Dermis microvascular lymphatic vessel endothelial cell (primary cell): ENCODE measurements at places on chromosomes 12 and 14. TPM values are rescaled to one million over a fixed set of nuclear protein-coding genes. Genes with fewer than 3 reads are reported as not detected.

- no peak for DNase-seq
Measured at GRCh38 chr14:61381553-61381952, 60.2 kb downstream of the PRKCH start.

- no peak for DNase-seq
Measured at GRCh38 chr12:50598321-50598862, 93.6 kb downstream of the DIP2B start.

INHBC gene
- not detected in 2 replicates for total RNA-seq

GRCh38 chr14:39426605-39427004 is 5.6 kb downstream of the FBXO33 start:
- peak; percentile 72 for DNase-seq

GRCh38 chr12:79274501-79275064 is 410.0 kb downstream of the SYT1 start:
- no peak for DNase-seq

CD69 gene
- 0.39 and 1.3 TPM in 2 replicates for total RNA-seq

- DNase-seq, result no peak
Measured at GRCh38 chr14:73438993-73439392, 19.4 kb downstream of the NUMB start.

DNA sequence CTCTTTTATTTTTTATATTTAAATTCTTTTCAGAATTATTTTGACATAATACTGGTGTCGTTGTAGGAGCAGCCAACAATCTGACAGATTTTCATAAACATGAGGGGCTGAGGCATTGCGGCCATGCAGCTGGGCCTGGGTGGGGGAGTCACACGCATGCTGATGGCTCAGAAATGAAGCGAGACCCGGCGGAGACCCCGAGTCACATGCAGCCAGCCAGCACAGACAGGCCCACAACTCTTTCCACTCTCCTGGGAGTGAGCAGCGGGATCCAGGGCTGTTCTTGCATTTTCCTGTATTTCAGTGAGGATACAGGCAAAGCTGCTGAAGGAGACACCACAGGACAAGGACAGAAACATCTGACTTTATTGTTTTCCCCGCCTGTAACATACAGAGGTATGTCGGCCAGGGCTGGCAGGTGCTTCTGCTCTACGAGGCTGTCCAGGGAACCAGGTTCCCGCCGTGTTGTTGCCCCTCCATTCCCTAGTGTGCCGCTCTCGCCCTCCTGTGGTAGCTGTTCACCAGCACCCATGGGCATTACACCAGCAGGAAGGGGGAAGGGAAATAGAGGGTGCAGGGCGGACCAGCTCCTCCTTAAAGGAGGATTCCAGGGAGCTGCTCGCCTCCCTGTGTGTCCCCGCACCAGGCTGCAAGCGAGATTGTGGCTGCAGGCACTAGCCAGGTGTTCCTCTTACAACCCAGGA is 30.5 kb downstream of the FZD10 start:
- DNase-seq, result no peak

GRCh38 chr12:14514946-14515345 is 52.7 kb downstream of the PLBD1 start:
- no peak for DNase-seq

- no peak for DNase-seq
Measured at GRCh38 chr14:28375295-28375694, 391.3 kb upstream of the FOXG1 start.

- no peak for DNase-seq
Measured at GRCh38 chr12:103960616-103961227, 5.0 kb upstream of the TDG start.

- no peak for DNase-seq
Measured at GRCh38 chr12:41919048-41919447, 225.6 kb downstream of the GXYLT1 start.

GRCh38 chr12:7121324-7121723 is 7.4 kb downstream of the RBP5 start:
- no peak for DNase-seq

- DNase-seq, result peak; percentile 9
Measured at GRCh38 chr12:11978726-11979384, 91.9 kb upstream of the BCL2L14 start.

SMCO2 gene
- 0.13 TPM in 2 replicates for total RNA-seq

- DNase-seq, result no peak
Measured at GRCh38 chr14:61659582-61659981, 35.7 kb upstream of the HIF1A start.

GRCh38 chr12:55972042-55972441 is 1.8 kb upstream of the RAB5B start:
- DNase-seq, result no peak

DNA sequence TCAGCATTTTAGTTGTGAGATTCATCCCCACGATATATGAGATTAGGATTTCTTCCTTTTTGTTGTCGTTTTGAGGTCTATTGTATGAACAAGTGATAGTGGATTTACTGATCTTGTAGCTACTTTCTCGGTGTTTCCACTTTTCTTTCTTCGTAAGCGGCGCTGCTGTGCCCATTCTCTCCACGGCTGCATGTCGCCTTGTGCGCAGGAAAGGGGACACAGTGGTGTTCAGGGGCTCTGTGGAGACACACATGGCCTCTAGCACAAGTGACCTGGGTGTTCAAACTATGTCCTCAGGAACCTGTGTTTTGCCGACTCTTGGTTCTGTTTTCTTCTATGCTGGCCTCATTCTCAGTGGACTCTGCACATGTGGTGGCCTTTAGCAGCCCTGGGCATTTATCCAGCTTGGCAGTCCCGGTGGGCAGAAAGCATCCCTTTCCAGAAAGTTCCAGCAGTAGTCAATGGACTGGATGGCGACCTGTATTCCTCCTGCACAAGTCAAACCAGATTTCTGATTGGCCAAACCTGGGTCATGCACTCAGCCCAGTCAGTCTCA is 18.7 kb downstream of the CKAP4 start:
- no peak for DNase-seq

DNA sequence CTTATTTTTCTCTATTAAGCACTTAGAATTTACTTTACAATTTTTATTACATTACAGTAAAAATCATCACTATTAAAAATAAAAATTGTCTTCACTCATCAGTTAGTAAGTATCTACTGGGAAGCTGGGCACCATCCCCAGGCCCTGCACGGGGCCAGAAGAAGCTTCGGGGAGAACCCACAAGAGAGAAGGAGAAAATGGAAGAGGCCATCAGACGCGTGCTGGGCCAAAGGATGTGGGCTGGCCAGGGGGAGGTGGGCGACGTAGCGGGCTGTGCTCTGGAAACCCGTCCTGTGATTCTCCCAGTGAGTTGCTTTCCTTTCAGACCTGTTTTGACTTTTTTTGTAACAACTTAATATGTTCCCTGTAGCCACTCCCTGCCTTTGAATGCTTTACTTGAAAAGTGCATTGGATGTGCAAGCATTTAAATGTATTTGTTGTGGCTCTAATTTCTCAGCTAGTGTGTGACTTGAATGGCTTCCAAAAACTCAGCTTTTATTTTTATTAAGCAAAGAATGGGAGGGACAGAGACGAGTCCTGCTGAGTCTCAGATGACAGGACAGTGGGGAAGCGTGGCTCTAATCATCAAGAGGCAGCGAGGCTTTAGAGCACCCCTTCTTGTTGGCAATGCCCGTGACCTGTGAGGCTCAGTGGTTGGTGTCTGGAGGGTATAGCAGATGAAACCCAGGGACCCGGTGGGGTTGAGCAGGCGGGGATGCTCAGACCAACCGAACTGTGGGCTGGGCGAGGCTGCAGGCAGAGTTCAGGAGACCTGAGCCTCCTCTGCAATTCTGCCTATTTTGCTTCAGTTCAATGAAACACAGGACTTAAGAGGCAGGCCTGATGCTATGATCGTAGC is 38.8 kb downstream of the SYNE3 start:
- no peak for DNase-seq

DNA sequence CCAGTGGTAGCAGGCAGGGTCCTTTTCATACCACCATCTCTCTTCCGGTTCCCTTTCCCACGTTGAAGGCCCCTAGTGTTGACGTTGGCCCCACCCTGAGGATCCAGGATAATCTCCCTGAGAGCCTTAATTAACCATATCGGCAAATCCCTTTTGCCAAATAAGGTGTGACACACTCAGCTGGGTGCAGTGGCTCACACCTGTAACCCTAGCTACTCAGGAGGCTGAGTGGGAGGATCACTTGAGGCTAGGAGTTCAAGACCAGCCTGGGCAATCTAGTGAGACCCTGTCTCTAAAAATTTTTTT is 2.8 kb upstream of the TMEM119 start:
- no peak for DNase-seq

- DNase-seq, result no peak
Measured at GRCh38 chr12:82883394-82884355, 197.0 kb downstream of the TMTC2 start.

GRCh38 chr14:68970038-68970612 is 9.0 kb downstream of the ACTN1 start:
- no peak for DNase-seq

DNA sequence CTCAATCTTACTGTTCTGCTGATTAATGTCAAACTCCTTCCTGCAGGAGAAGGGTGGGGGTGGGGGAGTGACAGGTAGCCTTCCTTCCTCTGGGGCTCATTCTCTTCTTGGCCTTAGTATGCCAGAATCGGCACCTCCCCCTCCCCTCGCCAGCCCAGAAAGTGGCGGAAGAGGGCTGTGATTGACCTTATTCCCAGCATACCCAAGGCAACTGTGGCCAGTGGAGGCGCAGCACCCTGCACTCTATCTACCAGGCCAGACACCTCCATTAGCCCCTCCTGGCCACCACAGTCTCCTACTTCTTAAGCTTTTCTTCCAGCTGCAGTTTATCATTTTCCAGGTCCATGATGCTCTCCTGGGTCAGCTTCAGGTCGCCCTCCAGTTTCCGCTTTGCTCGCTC is 15.5 kb downstream of the MYH6 start:
- DNase-seq, result no peak

KDM5A gene
- 46.6 and 59.9 TPM in 2 replicates for total RNA-seq

NRXN3 gene
- under 0.01 TPM in 2 replicates for total RNA-seq

DNA sequence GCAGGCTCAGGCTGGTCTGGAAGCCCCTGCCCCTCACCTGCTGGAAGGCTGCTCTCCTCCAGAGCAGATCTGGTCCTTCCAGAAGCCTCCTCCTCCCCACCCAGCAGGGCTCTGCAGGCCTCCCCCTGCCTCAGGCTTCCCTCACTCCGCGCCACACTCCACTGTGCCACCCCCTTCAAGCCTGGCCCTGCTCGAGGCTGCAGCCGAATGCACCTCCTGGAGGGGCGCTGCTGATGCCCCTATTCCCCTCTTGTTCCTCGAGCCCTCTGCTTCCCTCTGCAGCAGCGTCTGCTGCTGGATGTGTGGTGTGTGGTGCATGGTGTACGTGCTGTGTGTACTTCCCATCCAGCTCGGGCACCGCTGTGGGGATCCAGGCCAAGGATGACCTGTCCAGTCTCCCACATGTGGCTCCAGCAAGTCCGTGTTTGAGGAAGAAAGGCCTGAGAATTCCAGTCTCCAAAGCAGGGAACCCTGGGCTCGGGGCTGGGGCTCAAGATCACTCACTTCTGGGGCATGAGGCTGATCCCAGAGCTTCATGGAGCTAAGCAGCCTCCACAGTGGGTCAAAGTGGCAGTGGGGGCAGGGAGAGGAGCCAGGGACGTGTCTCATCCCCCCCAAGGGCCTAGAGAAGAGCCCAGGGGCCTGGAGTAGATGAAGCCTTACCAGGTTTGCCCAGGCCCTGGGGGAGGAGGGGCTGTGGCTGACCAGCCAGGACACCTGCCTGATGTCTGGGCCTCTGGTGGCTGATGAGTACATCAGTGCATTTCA is 136.0 kb upstream of the C14orf180 start:
- no peak for DNase-seq

- no peak for DNase-seq
Measured at GRCh38 chr14:96274122-96274521, 18.1 kb downstream of the BDKRB1 start.
